ENCODE measurements at places on chromosomes 6 and 20.

GRCh38 chr6:84019842-84020211 is 13.7 kb upstream of the MRAP2 start:
- no peak for DNase-seq

GRCh38 chr20:51131811-51132210 is 108.9 kb upstream of the KCNG1 start:
- no peak for DNase-seq

DNA sequence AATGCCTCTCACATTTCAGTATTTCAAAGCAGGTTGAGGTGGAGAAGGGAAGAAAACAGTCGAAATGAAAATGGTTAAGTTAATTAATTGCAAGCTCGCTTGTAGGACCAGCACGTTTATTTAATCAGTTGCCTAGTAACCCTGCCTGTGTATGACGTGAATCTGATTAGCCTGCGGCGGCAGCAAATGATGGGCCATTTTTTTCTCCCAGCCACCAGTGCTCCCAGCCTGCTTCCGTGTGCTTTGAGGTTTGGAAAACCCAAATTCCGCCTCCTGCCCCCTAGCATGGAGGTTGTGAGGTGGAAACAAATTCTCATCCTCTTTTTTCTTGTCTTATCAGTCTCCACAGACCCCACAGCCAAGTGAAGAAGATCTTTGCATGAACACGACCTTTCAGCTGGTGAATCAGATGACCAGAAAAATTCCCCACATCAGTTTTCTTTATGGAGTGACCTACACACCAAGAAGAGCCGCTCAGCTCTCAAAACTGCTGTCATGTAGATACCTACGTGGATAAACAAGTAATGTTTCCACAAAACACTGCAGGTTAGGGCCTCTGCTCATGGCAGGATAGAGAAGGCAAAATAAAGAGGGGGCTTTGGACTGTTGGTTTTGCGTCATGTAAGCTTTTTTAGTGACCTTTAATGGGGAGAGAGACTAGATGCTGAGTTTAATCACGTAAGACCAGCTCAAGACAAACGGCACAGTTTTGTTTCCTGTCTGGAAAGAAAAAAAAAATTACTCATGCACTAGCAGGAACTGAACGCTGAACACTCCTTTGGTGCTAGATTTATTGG is 572.9 kb upstream of the NOX3 start:
- no peak for DNase-seq

DNA sequence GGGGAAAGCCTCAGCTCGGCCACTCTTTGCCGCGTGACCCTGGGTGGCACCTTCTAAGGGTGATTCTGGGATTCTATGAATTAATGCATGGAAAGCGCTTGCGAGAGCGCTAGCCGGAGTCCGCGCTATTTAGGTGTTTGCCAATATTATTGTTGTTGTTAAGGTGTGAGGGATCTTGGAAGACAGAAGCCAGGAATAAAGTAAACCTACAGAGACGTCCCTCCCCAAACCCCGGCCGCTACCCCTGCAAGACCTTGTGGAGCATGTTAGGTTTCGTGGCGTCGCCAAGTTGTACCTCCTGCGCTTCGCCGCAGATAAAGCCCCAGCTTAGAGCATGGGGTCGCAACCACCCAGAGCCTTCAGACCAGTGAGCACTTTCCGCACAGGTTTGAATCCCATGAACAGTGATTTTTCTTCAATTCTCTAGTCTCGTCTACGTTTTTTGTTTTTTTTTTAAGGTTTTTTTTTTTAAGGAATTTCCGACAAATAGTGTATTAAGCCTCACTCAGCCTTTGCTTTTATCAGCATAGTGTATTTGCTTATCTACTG is 16.9 kb upstream of the ZSCAN9 start:
- DNase-seq: no peak

DNA sequence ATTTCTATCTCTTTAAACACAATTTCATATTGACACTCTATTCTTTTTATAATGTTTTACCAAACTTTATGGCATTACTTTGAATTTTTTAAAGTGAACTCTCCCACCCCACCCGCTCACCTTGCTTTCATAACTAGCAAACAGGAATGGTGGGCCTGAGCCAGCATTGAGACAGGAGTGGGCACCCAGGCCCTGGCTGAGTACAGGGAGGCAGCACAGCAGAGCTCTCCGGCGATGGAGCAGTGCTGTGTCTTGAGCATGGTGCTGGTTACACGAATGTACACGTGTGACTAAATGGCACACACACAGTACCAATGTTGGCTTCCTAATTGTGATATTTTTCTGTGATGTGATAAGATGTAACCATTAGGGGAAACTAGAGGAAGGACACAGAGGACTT is 4.5 kb downstream of the CST11 start:
- DNase-seq: no peak
